ENCODE measurements at places on chromosomes 16 and 17. TPM values are rescaled to one million over a fixed set of nuclear protein-coding genes. Genes with fewer than 3 reads are reported as not detected.

DNA sequence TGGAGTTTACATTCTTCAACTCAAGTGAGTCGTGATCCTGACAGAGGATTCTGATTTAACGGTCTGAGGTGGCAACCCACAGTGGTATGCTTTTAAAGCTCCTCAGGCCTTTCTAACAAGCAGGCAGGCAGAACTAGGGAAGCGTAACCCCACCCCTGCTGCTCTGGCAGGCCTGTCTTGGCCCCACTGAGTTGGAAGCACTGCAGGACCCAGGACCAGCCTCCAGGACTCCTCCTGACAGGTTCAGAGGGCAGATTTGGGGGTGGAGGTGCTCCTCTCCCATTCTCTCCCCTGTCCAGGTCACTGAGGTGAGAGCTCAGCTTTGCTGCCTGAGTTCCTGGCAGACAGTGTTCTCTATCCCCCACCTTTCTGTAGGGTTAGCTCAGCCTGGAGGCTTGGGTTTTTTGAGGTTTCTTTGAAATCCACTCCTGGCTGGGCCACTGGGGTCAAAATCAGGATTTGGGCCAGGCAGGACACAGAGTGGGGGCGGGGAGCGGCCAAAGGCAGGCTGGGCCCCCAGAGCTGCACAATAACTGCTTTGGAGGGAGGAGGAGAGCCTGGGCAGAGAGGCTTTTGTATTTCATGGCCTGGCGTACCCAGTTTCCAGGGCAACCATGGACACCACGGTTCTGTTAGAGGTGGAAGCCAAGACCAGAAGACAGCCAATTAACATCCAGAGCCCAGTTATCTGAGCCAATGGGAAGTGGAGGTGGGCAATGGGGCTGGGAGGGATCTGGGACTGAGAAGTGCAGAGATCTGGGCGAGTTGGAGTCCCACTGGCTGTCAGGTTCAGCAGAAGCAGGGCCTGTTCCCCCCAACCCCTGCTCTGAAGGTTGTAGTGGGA, 9.5 kb downstream of the MRPL27 start:
- DNase-seq: no peak
- peaks cover 7% of the 10 kb centered on the region for H3K4me1 ChIP-seq
- H3K36me3 ChIP-seq: peaks cover 19% of the 10 kb centered on the region
- H3K27ac ChIP-seq: no peak overlapping the region

The CDH3 gene
- 0.39 TPM for total RNA-seq

The MT1F gene
- 119 TPM for total RNA-seq

GRCh38 chr16:89095491-89095951, 1.9 kb downstream of the ACSF3 start:
- H3K36me3 ChIP-seq: no peaks in the 10 kb centered on the region
- no peak overlapping the region for H3K27ac ChIP-seq
- DNase-seq: no peak

DNA sequence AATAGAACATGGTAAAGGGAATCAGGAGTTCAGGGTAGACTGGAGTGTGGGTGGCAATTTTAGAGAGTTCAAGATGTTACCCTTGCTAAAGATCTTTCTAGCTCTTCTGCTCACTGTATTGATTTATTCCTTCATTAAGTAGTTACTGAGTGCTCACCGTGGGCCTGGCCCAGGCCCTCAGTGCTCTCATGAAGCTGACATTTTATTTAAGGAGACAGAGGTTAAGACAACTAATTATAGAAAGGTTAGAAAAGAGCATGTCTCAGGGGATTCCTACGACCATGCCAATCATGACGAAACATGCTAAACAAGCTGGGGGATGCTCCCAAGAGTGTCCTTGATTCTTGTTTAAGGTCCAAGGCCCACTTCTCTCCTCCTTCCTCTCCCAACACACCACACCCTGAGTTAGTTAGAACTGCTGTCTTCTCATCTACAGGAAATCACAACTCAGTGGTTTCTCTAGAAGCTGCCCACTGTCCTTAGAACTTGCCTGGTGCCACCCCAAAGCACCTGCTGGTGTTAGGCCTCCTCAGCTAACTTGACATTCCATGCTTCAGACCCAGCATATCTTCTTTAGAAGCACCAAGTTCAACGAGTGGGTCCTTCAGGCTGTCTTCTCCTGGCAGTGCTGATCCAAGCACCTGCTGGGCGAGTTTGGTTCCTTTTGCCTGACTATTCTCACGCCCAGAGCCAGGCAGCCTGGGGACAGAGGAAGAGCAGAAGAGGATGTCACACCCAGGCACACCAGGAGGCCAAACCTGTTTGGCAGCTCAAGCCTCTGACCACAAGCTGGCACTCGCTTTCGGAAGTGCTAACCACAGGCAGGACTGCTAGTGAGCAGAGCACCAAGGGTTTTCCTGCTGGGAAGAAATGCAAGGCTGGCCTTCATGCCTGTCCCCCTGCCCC, 79.0 kb downstream of the GAS7 start:
- H3K4me1 ChIP-seq: no peaks in the 10 kb centered on the region
- no peaks in the 10 kb centered on the region for H3K27me3 ChIP-seq
- no peaks in the 10 kb centered on the region for H3K36me3 ChIP-seq
- no peak overlapping the region for H3K27ac ChIP-seq

GRCh38 chr17:15007147-15007553, 258.0 kb downstream of the PMP22 start:
- H3K36me3 ChIP-seq: no peaks in the 10 kb centered on the region
- H3K27ac ChIP-seq: no peak overlapping the region
- no peak overlapping the region for H3K4me3 ChIP-seq
- no peaks in the 10 kb centered on the region for H3K4me1 ChIP-seq
- no peaks in the 10 kb centered on the region for H3K27me3 ChIP-seq
- DNase-seq: no peak

- no peaks in the 10 kb centered on the region for H3K27me3 ChIP-seq
- no peak for DNase-seq
- H3K4me1 ChIP-seq: peaks cover 15% of the 10 kb centered on the region
- H3K36me3 ChIP-seq: no peaks in the 10 kb centered on the region
- no peak overlapping the region for H3K27ac ChIP-seq
These were observed 11.3 kb downstream of the WWP2 start for GRCh38 chr16:69773260-69773947.

GRCh38 chr17:59485946-59486345, 79.5 kb upstream of the DHX40 start:
- H3K27me3 ChIP-seq: no peaks in the 10 kb centered on the region
- no peak for DNase-seq
- H3K4me3 ChIP-seq: no peak overlapping the region
- H3K4me1 ChIP-seq: no peaks in the 10 kb centered on the region
- H3K27ac ChIP-seq: no peak overlapping the region

DNA sequence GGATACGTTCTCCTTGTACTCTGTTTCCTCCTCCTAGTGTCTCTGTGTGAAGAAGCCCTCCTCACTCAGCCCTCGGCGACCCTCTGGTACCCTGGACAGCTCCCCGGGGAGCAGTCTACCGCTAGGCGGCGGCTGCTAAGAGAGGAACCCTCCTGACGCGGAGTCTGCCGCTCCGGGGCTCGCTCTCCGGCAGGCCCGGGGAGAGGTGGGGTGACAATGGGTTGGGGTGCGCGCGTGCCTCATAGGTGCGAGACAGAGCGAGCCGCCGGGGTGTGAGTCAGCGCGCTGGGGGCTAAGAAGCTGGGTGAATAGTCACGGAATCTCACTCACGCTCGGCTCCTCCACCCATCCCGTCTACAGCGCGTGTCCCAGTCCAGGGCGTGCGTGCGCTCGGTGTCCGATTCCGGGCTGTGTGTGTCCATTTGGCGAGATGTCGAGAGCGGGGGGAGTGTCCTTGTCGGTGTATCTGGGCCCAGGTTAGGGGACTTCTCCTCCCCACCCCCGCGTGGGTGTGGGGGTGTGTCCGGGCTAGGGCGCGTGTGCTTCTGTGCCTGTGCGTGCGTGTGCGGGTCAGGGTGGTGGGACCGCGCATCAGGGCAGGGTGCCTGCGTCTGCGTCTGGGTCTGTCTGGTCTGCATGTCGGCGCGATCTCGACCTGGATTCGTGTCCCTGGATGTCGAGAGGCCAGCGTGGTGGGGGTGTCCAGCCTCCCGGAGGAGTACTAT, 577 bp upstream of the HS3ST2 start:
- H3K27me3 ChIP-seq: peaks cover 9% of the 10 kb centered on the region
- peak; percentile 22 for DNase-seq
- H3K27ac ChIP-seq: no peak overlapping the region
- H3K4me1 ChIP-seq: no peaks in the 10 kb centered on the region
- no peaks in the 10 kb centered on the region for H3K36me3 ChIP-seq
- peak overlapping the region; percentile 26 for H3K4me3 ChIP-seq
